ENCODE measurements at places on chromosomes 7 and 10. TPM values are rescaled to one million over a fixed set of nuclear protein-coding genes. Genes with fewer than 3 reads are reported as not detected.
A peak's percentile ranks its signal among the peaks of the same experiment; 100 is the strongest.

- no peak for ATAC-seq
These were observed at the start of gene WNT2 for GRCh38 chr7:117322741-117323304. TSS of gene WNT2 (minus strand) at chr7:117323058. CDS start at chr7:117322989, 69 bp downstream.

DNA sequence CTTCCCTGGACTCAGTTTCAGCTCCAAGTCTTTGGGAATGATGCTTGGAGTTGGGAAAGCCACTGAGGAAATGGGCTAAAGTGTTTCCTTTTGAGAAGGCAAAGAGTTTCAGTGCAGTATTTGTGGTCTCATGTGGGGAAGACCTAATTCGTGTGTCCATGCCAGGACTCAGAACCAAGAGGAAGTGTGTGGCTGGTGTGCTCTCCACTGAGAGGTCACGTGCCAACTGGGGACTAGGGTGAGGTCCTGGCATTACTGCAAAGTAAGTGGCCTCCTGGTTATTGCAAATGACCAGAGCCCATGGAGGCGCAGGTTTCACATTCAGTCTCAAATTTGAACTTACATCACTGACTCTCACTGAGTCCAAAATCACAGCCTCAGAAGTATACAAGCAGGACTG is 48.6 kb upstream of the ITPRID1 start:
- no peak for ATAC-seq

GRCh38 chr7:80275192-80275605 is 140.6 kb downstream of the GNAI1 start:
- no peak for ATAC-seq

GRCh38 chr7:38678698-38679054 is 47.5 kb upstream of the AMPH start:
- ATAC-seq: no peak

- ATAC-seq: no peak
These were observed 61.8 kb upstream of the DNAJB6 start for GRCh38 chr7:157274991-157275427.

- no peak for ATAC-seq
These were observed 147.9 kb downstream of the PLXNA4 start for GRCh38 chr7:132428247-132428919.

DNA sequence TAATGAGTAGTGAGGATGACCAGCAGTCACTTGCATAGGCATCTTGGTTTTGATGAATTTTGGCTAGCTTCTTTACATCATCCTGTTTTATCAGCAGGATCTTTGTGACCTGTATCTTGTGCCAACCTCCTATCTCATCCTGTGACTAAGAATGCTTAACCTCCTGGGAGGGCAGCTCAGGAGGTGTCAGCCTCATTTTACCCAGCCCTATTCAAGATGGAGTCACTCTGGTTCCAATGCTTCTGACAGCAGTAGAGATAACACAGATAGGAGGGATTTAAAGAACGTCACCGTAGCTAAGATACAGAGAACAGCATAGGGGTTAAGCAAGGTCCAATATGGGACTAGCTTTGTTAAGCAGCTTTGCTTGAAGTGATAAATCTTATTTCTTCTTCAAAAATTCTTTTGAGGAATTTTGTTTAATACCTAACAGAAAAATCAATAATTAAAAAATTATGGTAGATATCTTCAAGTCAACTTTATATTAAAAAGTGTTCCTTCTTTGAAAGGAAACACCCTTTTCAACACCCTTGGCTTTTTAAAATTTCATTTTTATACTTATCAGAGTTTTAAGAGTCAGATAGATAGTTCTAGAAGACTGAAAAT is 39.9 kb downstream of the TMEM229A start:
- ATAC-seq: no peak

GRCh38 chr7:67006965-67007364 is 10.3 kb downstream of the TYW1 start:
- no peak for ATAC-seq

GRCh38 chr10:31686599-31686998 is 242.0 kb downstream of the ARHGAP12 start:
- peak; percentile 24 for ATAC-seq

DNA sequence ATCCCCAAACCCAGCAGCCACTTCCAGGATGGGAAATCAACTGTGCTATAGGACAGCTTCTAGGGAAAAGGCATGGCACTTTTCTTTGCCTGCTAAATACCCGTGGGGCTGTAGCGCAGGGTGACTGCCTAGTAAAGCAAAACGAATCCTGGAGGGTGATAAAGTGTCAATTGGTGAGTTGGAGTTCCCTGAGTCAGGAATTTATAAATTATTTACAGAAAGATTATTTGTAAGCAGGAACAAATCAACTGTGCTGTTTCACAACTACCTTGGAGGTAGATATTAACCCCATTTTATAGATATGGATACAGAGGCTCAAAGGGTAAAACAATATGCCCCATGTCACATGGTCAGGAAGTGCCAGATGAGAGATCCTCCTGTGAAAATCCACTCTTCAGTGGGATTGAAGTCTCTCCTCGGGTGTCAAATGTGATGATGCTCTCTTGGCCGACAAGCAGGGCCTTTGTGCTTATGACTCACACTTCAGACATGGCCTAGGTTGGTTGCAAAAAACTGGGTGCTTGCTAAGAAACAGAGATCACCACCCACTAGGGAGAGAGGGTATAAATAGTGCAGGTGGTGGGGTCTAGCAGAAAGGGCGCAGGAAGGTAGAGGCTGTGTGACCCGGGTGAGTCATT is 383.2 kb upstream of the ZMIZ1 start:
- no peak for ATAC-seq

DNA sequence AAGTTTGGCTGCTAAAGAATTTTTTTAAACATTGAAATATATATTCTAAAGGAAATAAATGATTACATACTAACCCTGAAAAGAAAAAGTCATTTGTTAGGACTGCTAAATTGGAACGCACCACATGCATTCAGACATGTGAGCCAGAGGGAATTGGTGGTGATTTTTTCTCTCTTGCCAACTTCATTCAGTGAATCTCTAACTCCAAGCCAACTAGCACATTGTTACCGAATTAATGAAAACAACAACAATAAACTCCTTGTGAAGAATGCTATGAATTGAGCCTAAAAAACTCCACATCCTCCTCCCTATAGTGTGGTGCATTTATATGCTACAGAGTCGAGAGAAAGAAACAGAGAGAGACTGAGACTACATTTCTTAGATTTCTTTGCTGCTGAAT is 135.5 kb upstream of the CACNA2D1 start:
- no peak for ATAC-seq

DNA sequence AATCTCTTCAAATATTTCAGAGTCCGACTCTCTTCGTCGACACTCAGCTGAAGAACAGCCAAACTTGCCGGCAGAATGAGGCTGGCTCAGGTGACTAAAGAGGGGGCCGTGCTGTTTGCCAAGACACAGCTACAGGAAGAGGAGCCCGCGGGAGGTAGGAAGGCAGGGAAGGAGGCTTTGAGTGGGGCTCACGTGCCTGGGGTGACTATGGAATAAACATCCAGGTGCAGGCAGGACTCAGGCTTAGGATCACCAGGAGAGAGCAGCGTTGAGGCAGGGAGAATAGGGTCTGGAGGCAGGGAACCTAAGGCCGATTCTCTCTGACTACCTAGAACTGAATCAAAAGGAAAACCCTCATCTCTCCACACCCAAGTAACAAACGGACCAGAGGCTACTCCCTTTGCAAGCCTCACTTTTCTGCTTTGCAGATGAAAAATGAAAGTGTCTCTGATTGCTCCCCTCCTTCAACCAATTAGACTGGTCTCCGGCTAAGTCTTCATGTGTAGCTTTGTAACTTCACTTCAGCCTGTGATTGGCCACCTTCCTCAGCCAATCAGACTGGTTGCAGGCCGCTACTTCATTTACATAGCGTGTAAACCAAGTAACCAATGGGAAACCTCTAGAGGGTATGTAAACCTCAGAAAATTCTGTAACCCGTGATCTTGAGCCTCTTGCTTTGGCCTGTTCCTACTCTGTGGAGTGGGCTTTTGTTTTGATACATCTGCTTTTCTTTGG is 19.7 kb upstream of the BNIP3 start:
- no peak for ATAC-seq

GRCh38 chr7:96211954-96212353 is 109.9 kb downstream of the SLC25A13 start:
- no peak for ATAC-seq

HTR7 gene
- 0.20 TPM for total RNA-seq

CYP3A7 gene
- not detected for total RNA-seq

All from gastroesophageal sphincter (tissue), 4 donors.